ENCODE measurements at places on chromosomes 6 and 20.

- no peak for DNase-seq
Observed at GRCh38 chr20:20606050-20606449, 106.4 kb downstream of the RALGAPA2 start.

DNA sequence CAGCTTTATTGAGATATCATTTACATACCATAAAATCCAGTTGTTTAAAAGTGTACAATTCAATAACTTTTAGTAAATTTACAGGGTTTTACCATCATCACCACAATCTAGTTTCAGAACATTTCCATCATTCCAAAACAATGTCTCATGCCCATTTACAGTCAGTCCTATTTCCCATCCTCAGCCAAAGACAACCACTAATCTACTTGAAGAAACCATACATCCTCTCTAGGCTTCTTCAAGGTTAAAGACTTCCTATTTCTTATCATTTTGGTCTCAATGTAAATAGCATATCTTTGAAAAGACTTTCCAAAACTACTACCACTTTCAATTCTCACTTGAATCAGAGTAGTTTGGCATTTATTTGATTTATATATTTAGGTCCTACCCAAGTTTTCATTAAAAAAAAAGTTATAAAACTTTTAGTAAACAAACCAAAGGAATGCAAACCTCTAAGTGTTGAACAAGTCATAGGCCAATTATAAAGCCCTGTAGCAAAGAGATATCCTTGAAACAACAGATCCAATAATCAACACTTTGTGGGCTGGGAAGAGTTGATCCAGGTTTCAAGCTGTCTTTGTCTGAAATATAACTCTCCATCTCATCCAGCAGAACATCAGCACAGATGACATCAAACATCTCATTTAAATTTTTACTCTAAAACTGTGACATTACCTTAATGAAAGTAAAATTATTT is 211.3 kb upstream of the RUNX2 start:
- DNase-seq = no peak

GRCh38 chr6:12751694-12752325 is 35.2 kb downstream of the PHACTR1 start:
- DNase-seq = no peak

- DNase-seq = no peak
Observed at GRCh38 chr6:131629651-131630050, 1.6 kb upstream of the MED23 start.

- no peak for DNase-seq
Observed at GRCh38 chr6:106272287-106272686, 53.3 kb downstream of the ATG5 start.

GRCh38 chr6:148265054-148265453 is 77.6 kb upstream of the SASH1 start:
- no peak for DNase-seq

DNA sequence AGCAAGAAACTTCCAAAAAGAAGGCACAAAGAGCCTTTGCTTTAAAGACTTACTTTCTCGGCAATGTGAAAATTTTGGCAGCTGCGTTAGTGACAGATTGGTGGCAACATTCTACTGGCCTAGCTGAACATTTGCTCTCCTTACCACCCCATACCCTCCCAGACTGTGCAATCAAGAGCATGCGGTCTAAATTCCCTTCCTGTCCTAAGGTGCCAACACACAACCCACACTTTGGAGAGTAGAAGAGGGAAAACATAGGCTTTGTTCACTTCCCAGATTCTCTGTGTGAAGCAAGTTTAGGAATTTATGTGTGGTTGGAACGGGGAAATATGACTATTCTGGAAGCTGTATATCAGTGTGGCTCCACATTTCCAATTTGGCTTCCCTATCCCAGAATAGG is 29.8 kb upstream of the NEDD9 start:
- DNase-seq = no peak

- no peak for DNase-seq
Observed at GRCh38 chr6:9761220-9761619, 653.7 kb downstream of the TFAP2A start.

GRCh38 chr6:44524476-44525227 is 137.1 kb downstream of the CDC5L start:
- no peak for DNase-seq

DNA sequence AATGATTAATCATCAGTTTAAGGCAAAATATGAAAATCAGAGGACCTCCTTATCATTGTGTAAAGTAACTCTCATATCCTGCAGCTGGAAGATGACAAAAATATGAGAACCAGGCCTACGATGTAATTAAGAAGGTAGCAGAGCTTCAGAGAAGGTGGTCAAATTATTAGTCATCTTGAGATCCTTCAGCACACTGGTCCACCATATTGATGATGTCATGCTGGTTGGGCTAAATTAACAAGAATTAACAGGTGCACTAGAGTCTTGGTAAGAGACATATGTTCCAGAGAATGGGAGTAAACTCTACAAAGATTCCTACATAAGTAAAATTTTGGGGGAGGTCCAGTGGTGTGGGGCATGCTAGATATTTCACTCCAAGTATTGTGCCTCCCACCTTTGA is 112.8 kb downstream of the OTOR start:
- DNase-seq = no peak

- no peak for DNase-seq
Observed at GRCh38 chr6:53338304-53338703, 10.4 kb downstream of the ELOVL5 start.

Measured in effector CD4-positive, alpha-beta T cell (primary cell).